Dorsolateral prefrontal cortex (tissue), 122 donors: ENCODE measurements at places on chromosomes 3 and 15. TPM values are rescaled to one million over a fixed set of nuclear protein-coding genes. Genes with fewer than 3 reads are reported as not detected.

TICRR gene
- 0.26 TPM for total RNA-seq

CHRNA3 gene
- total RNA-seq, result not detected

ARRDC4 gene
- total RNA-seq, result 10.1 TPM

DNA sequence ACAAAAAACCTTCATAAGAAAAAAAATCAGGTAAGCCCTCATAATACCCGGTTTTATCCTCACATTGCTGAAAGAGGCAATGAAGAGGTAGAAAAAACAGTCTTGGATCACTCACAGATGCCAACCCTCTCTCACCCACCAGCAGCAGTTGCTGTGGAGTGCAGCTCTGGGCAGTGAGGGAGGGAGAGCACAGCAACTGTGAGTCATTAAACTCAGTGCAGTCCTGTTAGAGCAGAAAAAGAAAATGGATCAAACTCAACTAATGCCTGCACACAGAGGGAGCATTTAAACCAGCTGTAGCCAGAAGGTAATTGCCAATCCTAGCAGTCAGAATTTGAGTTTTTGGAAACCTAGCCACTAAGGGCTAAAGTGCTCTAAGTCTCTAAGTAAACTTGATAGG is 1050.6 kb upstream of the ALCAM start:
- no peak for DNase-seq

- no peak for DNase-seq
Observed at GRCh38 chr15:66211670-66212562, 41.6 kb downstream of the MEGF11 start.

GRCh38 chr15:71254491-71254890 is 139.2 kb downstream of the THSD4 start:
- DNase-seq, result no peak

GRCh38 chr15:39359771-39360170 is 221.1 kb upstream of the THBS1 start:
- DNase-seq, result no peak

- DNase-seq, result no peak
Observed at GRCh38 chr3:16412192-16412800, 101.2 kb downstream of the RFTN1 start.

DNA sequence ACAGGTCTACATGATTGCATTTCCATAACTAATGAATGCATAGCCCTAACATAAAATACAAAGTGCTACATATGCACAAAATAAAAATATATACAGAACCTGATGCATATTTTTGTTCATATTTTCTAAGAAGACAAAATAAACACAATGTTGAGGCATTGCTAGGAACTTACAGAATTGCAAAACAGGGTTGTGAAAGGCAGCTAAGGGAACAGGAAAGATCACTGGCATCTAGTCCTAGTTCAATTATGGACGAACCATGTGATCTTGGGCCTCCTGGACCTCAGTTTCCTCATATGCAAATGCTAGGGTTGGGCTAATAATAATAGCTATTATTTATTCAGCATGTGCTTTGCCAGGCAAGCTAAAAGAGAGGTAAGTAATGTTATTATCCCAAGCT is 15.5 kb upstream of the NCEH1 start:
- DNase-seq, result no peak

- DNase-seq, result no peak
Observed at GRCh38 chr15:70608144-70608543, 155.2 kb downstream of the UACA start.

DNA sequence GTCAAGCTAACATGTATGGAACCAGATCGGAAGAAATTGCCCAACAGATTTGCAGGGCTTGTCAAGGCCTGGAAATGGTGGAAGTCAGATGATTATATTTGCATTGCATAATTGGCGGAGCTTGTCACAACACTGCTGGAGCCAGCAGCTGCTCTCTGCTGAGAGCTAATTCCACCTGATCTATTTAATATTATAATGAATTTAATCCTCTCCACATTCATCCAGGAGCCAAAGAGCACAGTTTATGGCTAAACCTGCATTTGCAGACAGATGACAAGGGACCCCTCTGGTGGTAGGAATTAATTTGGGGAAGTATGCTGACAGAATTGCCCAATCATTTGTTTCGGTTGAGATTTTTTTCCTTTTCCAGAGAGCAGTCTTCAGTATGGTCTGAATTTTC is 730.2 kb downstream of the TUSC7 start:
- DNase-seq, result no peak

DNA sequence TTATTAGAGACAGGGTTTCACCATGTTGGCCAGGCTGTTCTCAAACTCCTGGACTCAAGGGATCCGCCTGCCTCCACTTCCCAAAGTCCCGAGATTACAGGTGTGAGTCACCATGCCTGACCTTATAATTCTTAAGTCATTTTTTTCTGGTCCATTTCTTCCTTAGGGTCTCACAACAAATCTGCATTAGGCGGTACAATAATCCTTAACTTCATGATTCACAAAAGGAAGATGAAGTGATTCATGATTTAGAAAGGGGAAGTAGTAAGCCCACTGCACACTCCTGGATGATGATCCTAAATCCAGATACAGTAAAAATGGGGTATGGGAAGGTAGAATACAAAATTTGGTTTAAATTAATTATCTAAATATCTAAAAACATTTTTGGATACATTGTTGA is 45.0 kb upstream of the TKT start:
- no peak for DNase-seq

- DNase-seq, result no peak
Observed at GRCh38 chr15:84761607-84762131, 13.3 kb downstream of the ZNF592 start.
